ENCODE measurements at places on chromosomes 1 and 21. TPM values are rescaled to one million over a fixed set of nuclear protein-coding genes. Genes with fewer than 3 reads are reported as not detected.

DCDC2B gene
- total RNA-seq: not detected

TNFRSF1B gene
- total RNA-seq: 14.7 TPM

TNFAIP8L2 gene
- not detected for total RNA-seq

ENAH gene
- 104 TPM for total RNA-seq

FBXO2 gene
- total RNA-seq: 0.66 TPM

ETV3L gene
- total RNA-seq: not detected

RIMS3 gene
- total RNA-seq: 0.09 TPM

SPRR2G gene
- total RNA-seq: not detected

FCMR gene
- total RNA-seq: not detected

OR10K2 gene
- not detected for total RNA-seq

FMOD gene
- 0.47 TPM for total RNA-seq

RUNX3 gene
- under 0.01 TPM for total RNA-seq

RORC gene
- not detected for total RNA-seq

ADORA1 gene
- not detected for total RNA-seq

SYTL1 gene
- under 0.01 TPM for total RNA-seq

FCRL2 gene
- not detected for total RNA-seq

CD1E gene
- not detected for total RNA-seq

PIGV gene
- total RNA-seq: 5.2 TPM

LCE3D gene
- not detected for total RNA-seq

TNFSF4 gene
- total RNA-seq: 51.6 TPM

COL9A2 gene
- 0.09 TPM for total RNA-seq

GPR25 gene
- total RNA-seq: not detected

LIN28A gene
- not detected for total RNA-seq

KRTAP10-12 gene
- not detected for total RNA-seq

CLCA4 gene
- total RNA-seq: not detected

HIVEP3 gene
- 1.5 TPM for total RNA-seq

KRTAP24-1 gene
- total RNA-seq: not detected

CA6 gene
- not detected for total RNA-seq

OR2G6 gene
- not detected for total RNA-seq

MATN1 gene
- total RNA-seq: not detected

CFHR1 gene
- total RNA-seq: 0.28 TPM

PLA2G2C gene
- not detected for total RNA-seq

AGO4 gene
- total RNA-seq: 14.0 TPM

MMP23B gene
- total RNA-seq: 1.1 TPM

KANK4 gene
- not detected for total RNA-seq

KCNA2 gene
- total RNA-seq: not detected

PLPPR4 gene
- not detected for total RNA-seq

VTCN1 gene
- not detected for total RNA-seq

POGZ gene
- total RNA-seq: 13.9 TPM

FCRL1 gene
- not detected for total RNA-seq

All from endothelial cell of coronary artery (primary cell).